Stimulated activated CD4-positive, alpha-beta T cell treated with anti-CD3 and anti-CD28 coated beads, Interleukin-1b, Interleukin-23, amount 100 ng/mL, for 24 hours (primary cell): ENCODE measurements at places on chromosomes 12 and 14.

- no peak for DNase-seq
These were observed 95.6 kb downstream of the NCOR2 start for GRCh38 chr12:124471828-124472227.

DNA sequence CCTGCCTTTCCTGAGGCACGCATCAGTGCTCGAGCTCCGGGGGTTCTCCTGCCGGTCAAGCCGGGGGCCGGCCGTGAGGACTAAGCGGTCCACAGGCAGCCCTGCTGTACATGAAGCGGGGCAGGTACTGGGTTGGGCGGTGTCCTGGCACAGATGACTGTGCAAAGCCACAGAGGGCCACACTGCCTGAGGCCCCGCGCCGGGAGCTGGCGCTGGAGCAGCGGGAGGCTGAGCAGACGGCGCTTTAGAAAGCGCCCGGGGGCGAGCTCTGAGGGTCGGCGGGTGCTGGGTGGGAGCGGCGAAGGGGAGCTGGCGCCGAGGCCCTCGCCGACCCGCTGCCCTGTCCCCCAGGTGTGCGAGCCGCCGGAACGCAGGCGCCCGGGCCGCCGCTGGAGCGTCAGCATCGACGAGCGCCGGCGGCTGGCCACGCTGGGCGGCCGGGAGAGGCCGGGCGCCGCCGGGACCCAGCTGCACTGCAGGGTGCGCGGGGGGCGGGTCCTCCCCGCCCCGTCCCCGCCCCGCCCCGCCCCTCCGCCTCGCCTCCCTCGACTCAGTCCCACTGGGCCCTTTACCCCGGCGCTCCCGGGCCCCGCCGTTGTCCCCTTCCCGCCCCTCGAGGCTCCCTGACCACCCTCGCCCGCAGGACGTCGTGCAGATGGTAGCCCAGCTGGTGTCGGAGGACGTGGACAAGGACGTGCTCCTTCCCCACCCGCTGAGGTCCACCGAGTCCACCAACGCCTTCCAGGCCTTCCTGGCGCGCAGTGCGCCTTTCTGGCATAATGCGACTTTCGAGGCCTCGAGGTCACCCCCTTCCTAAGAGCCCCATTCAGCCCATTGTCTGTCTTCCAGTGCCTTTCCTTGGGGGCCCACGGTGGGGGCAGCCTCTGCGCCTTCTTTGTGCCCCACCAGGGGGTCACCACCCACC, 8.3 kb upstream of the MTA1 start:
- DNase-seq: no peak

GRCh38 chr12:5921027-5921909, 23.8 kb downstream of the ANO2 start:
- no peak for DNase-seq

- no peak for DNase-seq
These were observed 23.1 kb downstream of the SLIRP start for GRCh38 chr14:77730976-77731497.

DNA sequence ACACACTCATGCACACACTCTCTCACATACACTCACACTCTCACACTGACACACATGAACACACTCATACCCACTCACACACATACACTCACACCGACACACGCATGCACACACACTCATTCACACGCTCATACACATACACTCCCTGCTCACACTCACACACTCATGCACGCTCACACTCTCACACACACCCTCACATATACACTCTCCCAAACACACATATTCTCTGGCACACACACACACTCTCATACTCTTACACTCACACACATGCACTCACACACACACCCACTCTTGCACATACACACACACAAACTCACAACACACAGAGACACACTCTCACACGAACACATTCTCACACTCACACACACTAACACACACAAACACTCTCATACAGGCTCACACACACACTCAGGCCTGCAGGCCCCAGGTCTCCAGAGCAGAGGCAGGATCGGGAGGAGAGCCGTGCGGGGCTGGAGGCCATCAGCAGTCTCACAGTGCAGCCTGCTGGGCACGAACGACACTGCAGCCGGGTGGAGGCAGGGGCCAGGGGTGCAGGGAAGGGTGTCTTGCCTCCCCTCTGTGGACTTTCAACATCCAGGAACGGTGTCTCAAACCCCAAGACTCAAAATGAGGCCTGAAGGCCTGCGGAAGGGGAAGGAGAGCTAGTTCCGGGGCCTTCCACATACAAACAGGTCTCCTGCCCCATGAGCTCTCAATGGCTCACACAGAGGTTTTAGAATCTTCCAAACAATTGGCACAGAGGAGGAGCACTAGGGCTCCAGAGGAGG, 148.7 kb downstream of the ANO2 start:
- DNase-seq: peak; percentile 7

GRCh38 chr14:70828188-70828587, 18.9 kb upstream of the MAP3K9 start:
- no peak for DNase-seq

- no peak for DNase-seq
These were observed 121.7 kb downstream of the DUSP6 start for GRCh38 chr12:89230376-89231315.

DNA sequence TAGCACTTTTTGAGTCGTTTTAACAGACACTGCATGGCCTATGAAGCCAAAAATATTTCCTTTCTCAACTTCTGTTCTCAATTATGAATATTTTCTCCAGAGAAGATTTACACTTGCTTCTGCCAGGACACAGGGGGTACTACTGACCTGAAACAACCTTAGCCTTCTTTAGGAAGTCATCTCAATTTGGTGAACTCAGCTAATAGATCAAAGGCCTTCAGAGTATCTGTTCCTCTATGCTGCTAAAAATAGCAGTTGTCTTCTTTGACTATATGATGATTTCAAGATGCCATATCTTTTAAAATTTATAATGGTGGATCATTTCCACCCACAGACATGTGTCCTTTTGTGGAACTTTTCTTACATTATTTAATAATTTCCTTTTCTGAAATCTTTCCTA, 14.0 kb upstream of the NDUFA12 start:
- DNase-seq: no peak

DNA sequence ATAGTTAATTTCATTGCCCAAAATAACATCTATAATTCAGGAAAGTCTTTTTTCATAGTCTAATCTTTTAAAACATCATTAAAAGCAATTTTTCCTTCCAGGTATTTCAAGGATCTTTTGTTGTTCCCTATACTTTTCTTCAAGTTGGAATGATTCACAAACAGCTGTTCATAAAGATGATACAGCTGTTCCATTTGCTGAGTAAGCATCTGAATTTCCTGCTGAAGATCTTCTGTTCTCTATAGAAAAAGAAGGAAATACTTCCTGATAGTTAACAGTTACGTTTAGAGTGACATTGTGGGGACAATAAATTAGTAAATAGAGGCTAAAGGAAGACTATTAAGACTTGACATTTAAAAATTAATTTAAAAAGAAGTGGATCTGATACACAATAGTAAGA, 30.3 kb upstream of the ESR2 start:
- no peak for DNase-seq

DNA sequence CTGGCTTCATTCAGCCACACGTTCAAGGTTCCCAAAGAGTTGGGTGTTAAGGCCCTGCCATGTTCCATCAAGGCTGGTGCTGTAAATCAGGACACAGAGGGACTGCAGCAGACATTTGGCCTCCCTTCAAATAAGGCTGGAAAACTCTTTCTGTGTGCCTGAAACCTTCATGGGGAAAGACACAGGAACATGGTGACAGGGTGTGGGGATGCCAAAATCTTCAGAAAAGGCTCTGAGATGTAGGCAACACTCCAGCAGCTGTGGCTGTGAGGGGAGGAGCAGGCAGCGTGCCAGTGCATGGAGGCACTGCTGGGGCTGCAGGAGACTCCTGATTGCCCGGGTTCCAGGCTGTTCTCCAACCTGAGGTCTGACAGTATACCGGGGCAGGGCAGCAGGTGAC, 15.0 kb downstream of the POMT2 start:
- no peak for DNase-seq

GRCh38 chr12:119075918-119076317, 94.6 kb downstream of the SRRM4 start:
- DNase-seq: no peak

- no peak for DNase-seq
These were observed 28.3 kb upstream of the CMKLR1 start for GRCh38 chr12:108367436-108367835.

- DNase-seq: no peak
These were observed 86.2 kb downstream of the TNFAIP2 start for GRCh38 chr14:103209506-103209905.

GRCh38 chr14:65312859-65313258, 99.7 kb upstream of the FUT8 start:
- DNase-seq: no peak

DNA sequence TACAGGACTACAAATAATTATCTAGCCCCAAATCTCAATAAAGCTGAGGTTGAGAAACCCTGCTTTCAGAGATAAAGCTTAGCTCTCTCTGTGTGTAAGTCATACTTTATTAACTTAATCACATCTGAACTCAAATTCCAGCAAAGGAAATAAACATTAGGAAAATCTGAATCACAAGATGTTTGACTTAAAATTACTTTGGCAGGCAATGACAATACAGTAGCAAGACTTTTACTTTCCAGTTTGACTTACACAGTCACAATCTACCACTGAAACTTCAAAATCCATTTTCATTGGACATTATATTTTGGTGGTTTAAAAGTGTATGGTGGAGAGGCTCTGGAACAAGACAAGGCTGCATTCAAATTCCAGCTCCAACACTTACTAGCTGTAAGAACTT, 11.4 kb downstream of the TMEM116 start:
- DNase-seq: no peak

GRCh38 chr12:5492562-5492961, 60.7 kb downstream of the NTF3 start:
- DNase-seq: no peak

- DNase-seq: no peak
These were observed 118.6 kb downstream of the SMOC1 start for GRCh38 chr14:69997849-69998248.

- no peak for DNase-seq
These were observed 216.1 kb downstream of the MSRB3 start for GRCh38 chr12:65494537-65494936.

DNA sequence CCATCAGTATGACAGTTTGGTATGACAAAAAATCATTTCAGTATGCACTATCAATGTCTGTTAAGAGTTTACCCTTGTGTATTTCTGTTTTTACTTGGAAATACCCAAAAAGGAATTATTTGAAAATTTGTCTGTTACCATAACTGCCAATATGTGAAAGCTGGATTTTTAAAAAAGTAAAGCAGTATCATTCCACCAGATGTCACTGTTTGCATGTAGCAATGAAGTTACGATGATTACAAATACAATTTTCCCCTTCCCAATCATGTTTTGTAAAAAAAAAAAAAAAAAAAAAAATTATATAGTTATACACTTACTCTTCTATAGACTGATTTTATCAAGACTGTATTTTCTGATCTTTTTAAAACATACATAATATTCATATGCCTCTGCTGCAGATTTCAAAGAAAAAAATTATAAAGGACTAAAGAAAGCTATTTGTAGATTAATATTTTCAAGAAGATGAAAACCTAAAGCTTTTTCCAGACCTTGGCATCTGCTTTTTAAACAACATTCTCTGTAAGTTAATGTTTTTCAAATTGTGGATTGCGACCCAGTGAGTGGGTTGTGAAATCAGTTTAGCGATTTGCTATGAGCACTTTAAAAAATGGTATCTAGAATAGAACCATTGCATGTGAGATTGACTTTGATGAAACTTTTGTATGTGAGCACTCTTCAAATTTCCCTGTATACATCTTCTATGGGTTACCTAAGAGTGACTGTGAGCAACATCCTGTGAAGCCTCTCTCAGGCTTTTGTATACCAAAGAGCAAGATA, 114.2 kb downstream of the TTC6 start:
- DNase-seq: no peak

GRCh38 chr12:68957273-68957672, 24.3 kb upstream of the CPM start:
- DNase-seq: no peak

GRCh38 chr14:28468191-28469151, 298.1 kb upstream of the FOXG1 start:
- no peak for DNase-seq

DNA sequence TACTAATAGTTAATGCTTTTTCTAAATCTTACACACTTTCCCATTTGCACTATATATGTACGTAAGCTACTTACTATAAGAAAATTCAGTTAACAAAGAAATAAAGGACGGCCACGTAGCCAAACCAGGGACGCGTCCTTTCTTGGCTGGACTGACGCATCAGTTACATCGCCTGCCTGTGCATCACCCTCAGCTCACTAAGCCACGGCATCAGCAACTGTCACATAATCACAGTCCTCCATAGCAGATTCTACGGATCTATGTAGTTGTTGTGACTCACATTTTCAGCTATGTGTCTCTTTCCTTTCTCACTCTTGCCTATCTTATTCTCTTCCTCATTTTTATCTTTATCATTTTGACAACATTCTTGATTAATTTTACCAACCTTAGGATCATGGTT, 38.1 kb upstream of the C12orf50 start:
- DNase-seq: no peak

DNA sequence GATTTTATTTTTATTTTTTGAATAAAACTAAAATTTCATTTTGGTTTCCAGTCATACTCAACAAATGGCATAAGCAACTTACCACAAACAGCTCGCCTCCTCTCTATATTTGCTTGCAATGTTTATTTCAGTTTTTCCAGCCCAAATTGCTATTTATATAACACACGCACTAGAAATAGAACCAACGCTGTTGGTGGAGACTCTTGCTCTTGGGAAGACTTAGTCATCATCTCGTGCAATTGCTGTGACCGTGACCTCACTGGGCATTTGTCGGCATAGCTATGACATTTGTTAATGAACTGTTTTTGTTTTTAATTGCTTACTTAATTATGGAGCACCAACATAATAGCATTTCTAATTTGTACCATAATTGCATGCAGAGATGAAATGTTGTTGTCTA, 153.1 kb upstream of the OTX2 start:
- no peak for DNase-seq

- DNase-seq: no peak
These were observed 485.7 kb downstream of the TMTC2 start for GRCh38 chr12:83172441-83172840.

GRCh38 chr12:131074221-131075083, 120.7 kb downstream of the ADGRD1 start:
- no peak for DNase-seq

GRCh38 chr12:33222357-33222756, 217.3 kb downstream of the SYT10 start:
- no peak for DNase-seq

DNA sequence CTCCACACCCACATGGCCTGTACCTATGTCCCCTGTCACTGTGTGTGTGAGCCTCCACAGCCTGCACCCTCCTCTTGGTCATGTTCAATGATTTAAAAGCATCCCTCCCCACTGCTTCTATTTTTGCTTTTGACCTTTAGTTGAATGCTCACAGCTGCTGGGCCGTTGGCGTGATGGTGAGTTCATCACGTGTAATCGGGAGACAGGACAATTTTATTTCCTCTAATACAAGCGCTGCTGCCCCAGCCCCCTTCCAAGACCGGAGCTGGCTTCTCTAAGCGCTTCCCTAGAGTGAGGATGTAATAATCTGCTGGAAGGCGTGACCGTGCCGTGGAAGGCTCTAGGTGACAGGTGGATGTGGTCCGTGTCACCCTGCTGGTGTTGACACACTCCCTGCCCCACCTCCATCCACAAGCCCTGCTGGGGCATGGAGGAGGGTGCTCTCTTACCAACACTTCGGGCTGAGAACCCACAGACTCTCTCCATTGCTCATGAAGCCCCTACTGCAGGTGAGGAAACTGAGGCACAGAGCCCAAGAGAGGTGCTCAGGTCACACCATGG, 25.4 kb downstream of the CCDC85C start:
- DNase-seq: no peak

- no peak for DNase-seq
These were observed 683.9 kb upstream of the TMEM132C start for GRCh38 chr12:127583041-127583440.

- no peak for DNase-seq
These were observed 92.8 kb upstream of the BBS10 start for GRCh38 chr12:76441016-76441415.

- no peak for DNase-seq
These were observed 32.4 kb downstream of the SMCO2 start for GRCh38 chr12:27478949-27479348.
